ENCODE measurements at places on chromosomes 1 and 21.

- DNase-seq, result no peak
Observed at GRCh38 chr1:192936313-192937018, 122.7 kb downstream of the UCHL5 start.

- no peak for DNase-seq
Observed at GRCh38 chr1:175690915-175691314, 52.5 kb downstream of the TNR start.

GRCh38 chr1:200895801-200896530 lies 1.3 kb downstream of the INAVA start:
- DNase-seq, result no peak

DNA sequence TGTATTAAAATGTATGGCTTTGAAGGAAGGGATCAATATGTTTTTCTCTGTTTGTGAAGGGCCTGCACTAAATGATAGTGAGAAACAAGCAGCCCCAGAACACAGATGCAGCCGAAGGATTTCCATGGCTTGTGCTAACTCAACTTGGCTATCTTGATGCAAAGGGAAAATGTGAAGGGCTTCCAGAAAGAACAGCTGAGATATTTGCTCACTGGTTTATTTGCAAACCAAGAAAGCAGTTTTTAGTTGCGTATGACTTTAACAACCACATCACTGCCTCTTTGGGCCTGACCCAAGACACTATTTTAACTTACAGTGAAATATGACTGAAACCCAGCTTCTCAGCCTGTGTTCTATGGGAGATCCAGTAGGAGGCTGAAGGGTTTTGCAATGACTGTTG lies 369.9 kb downstream of the SETD4 start:
- no peak for DNase-seq

DNA sequence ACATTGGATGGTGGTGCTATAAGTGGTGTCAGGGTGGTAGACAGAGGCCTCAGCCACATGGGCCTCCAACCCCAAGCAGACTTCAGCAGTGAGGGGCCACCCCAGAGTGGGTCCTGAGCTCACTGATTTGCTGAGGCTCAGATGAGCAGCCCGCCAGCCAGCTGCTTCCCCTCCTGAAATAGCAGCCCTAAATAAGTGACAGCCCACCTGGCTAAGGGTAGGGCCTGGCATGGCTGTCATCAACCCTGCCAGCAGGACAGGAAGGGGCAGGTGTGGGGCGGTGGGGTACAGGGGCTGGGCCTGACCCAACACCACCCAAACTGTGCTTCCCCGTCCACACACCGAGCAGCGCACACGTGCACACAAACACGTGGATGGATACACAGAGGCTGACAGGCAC lies 79.3 kb downstream of the GRIK3 start:
- no peak for DNase-seq

DNA sequence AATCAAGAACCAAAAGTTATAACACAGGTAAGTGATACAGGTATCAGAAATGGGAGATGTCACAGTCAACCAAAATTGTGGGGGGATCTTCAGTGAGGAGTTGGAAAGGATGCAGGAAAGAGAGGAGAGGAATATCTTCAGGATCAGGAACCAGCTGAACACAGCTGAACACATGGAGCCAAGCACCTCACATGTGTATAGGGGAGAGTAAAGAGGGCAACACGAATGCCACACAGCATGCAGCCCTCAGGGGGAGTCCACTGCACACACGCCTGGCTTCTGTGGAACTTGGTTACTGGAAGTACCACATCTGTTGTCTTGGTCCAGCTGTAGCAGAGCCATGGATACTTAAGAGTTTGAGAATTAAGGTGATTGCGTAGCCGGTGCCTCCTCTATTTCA lies 218.8 kb downstream of the RGS7 start:
- no peak for DNase-seq

DNA sequence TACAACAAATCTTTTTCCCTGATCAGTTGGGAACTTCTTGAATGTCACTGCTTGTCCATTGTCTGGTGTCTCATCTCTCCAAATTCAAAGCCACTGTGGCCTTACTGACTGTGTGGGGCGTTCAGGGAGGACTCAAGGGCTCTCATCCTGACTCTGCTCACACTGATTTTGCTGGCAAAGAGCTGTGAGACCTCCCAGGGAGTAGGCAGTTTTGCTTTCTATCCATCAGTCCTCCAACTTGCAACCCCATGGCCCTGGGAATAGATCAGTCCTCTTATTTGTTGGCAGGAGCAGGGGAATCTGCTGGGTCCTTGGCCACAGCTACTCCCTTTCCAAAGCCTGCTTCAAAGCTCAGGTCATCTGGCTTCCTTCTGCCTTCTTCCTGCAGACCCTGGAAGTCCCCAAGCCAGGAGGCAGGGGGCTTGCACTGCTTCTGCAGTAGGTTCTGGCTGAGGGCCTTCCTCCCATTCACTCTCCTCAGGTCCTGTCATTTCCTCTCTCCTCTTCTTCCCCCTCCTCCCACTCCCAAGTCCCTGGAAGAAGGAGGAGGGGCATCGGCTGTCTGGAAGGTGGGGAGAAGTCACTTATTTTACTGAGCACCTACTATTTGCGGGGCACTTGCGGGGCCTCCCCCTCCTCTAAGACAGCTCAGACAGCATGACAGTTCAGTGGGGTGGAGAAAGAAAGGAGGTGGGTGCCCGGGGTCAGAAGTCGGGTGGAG lies 876 bp upstream of the NAV1 start:
- no peak for DNase-seq

- no peak for DNase-seq
Observed at GRCh38 chr1:61504305-61504704, 220.6 kb downstream of the TM2D1 start.

- DNase-seq, result no peak
Observed at GRCh38 chr1:113991467-113991997, 12.3 kb downstream of the OLFML3 start.

- no peak for DNase-seq
Observed at GRCh38 chr1:100530880-100531487, 7.0 kb upstream of the GPR88 start.

Measured in activated CD8-positive, alpha-beta memory T cell treated with anti-CD3 and anti-CD28 coated beads for 48 hours (primary cell).